MV-4-11 (cell line): ENCODE measurements at places on chromosomes 1 and 21.

- DNase-seq, result no peak
Measured at GRCh38 chr1:113302636-113303035, 87.7 kb upstream of the MAGI3 start.

DNA sequence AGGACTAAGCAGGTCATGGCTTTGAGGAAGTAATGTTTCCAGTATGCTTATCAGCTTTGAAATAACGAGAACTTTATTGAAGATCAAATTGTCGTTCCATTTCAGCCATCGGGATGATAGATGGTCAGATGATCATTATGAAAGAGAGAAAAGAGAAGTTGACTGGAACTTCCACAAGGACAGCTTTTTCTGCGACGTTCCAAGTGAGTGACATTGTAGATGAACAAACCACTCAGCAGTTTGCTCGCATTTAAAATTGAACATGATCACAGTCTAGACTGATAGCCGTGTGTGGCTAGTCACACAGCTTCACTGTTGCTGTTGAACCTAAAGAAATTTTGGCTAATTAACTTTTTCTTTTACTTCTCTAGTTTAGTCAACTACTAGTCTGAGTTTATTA is 151.1 kb downstream of the TLR5 start:
- DNase-seq, result no peak

DNA sequence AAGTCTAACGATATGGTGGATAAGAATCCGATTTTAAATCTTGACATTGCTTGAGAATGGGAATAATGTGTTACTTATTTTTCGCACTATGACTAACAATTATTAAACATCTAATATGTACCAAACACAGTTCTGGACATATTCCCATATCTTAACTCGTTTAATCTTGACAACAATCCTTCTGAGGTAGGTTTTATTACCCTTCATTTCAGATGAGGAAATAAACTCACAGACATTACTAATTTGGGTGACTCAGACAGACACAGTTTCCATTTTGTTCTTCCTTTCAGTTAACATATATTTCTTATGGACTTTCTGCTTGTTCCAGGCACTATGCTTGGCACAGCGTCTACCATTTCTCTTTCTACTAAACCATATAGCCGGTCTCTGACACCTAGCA is 244.8 kb downstream of the SMYD3 start:
- DNase-seq, result no peak

GRCh38 chr1:214957330-214958137 is 125.0 kb upstream of the KCNK2 start:
- DNase-seq, result peak; percentile 94

DNA sequence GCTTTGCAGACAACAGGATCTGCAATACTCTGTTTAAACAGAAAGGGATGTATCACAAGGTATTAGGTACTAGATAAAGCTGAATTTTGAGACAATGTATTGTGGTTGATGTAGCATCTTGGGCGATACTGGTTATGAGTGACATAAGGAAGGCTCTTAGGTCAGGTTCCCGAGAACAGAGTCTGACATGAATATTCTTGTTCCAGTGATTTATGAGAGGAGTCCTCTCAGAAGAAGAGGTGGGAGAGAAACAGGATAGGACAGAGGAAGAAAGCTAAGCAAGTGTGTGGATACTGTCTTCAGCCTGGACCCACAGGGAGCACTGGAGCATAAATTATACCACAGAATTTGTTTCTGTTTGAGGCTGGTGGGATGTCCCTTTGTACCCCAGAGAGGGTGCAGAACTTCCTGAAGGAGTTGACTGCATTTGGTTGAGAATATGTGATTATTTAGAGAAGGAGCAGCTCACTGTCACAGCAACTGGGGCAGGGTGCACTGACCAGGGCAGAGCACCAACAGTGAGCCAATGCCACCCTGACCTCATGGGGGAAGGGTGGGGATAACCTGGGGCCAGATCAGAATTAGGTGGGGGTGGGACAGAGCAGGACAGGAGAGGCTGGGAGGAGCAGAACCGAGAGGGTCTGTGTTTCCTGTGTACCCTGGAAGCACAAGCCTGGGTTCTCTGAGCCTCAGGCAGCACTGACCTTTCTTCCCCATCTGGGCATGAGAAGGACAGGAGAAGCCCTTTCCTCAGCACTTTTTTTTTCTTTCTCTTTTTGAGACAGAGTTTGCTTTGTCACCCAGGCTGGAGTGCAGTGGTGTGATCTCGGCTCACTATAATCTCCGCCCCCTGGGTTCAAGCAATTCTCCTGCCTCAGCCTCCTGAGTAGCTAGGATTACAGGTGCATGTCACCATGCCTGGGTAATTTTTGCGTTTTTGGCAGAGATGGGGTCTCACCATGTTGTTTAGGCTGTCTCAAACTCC is 36.3 kb upstream of the SLC6A9 start:
- no peak for DNase-seq

DNA sequence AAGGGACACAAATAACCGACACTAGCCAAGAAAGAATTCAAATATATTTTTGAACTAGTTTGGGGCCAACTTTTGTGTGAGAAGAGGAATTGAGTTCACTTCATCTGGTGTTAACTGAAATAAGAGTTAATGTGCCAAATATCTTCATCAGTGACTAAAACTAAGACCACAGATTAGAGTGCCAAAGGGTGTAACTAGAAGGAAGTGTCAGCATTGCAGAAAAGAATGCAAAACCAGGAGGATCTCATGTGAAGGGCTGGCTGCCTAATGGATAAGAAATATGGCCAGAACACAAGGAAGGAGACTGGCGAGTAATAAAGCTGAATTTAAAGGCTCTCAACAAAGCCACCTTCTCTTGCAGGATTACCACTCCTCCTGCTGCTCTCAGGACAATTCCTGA is 61.8 kb upstream of the LRRC8D start:
- peak; percentile 46 for DNase-seq

GRCh38 chr1:150150133-150151021 is 661 bp downstream of the PLEKHO1 start:
- DNase-seq, result no peak

- no peak for DNase-seq
Measured at GRCh38 chr1:206784471-206784903, 12.2 kb upstream of the IL10 start.

- no peak for DNase-seq
Measured at GRCh38 chr1:245762396-245762910, 607.7 kb downstream of the KIF26B start.

DNA sequence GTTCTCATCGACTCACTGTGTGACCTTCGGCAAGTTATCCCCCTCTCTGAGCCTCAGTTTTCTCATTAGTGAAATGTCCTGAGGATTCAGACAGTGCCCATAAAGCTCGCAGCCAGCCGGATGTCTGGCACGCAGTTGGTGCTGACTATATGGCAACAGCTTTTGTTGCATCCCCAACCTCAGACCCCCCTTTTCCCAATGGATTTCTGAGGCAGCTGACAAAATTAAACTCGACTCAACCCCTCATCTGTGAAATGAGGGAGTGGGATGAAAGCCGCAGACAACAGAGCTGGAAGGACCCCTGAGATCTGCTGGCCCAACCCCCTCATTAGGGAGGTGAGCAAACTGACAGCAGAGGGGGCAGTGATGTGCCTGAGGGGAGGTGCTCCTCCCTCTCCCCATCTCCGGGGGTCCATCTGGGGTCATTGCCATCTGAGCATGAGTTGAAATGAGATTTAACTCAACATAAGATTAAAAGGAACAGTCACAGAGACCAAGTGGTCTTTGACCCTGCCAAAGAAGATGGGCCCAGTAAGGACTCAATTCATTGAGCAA is 40.4 kb downstream of the NKAIN1 start:
- no peak for DNase-seq

- DNase-seq, result peak; percentile 15
Measured at GRCh38 chr21:35674895-35675470, 385.3 kb downstream of the SETD4 start.

- DNase-seq, result no peak
Measured at GRCh38 chr1:23224739-23225648, 7.7 kb upstream of the HTR1D start.

DNA sequence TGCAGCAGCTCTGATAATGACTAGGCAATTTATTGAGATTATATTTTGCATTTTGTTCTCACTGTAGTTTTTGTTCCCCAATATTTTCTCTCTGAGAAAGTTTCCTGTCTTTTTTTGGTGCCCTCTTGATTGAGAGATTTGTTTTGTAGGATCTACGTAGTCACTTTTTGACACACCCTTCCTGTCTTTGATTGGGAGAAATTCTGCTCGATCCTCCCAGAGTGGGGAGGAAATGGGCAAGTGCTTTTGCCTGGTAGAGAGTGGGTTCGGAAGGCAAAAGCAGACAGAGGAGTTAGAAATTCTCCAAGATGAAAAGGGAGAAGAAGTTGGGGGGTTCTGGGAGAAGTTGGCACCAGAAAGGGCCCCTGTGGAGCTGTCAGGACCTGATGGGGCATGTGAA is 42.1 kb upstream of the SYT6 start:
- DNase-seq, result no peak

- no peak for DNase-seq
Measured at GRCh38 chr1:55005351-55006140, 6.8 kb downstream of the BSND start.

DNA sequence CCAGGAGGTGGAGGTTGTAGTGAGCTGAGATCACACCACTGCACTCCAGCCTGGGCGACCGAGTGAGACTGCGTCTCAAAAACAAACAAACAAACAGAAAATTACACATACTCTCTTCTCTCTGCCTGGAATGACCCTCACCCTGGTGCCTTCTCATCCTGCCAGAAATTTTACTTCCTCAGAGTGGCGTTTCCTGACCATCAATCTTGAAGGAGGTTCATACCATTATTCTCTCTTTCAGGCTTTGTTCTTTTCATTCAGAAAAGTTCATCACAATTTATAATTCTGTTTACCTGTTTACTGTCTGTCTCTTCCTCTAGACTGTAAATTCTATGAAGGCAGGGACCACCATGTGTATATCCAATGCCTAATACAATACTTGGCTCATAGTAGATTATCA is 79.3 kb downstream of the RPS6KA1 start:
- DNase-seq, result peak; percentile 24

DNA sequence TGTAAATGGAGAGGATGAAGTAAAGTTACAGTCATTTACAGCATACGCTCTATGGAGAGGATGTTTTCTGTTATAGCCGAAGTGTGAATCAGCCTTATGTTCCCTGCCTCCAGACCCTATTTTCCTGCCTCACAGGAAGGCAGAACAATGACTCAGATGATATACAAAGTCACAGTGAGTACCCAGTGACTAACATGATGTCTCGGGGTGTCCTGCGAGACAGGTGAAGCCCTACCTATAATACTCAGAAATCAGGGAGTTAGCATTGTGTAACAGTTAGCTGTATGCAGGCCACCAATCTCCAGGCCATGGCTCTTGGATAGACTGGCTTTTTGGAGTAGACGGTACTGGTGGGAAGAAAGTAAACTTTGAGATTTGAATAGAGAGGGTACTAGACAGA is 55.6 kb upstream of the FBXO28 start:
- DNase-seq, result no peak
